Brain pericyte (primary cell): ENCODE measurements at places on chromosomes 4 and X.

GRCh38 chr4:74527049-74527448 lies 82.1 kb downstream of the AREG start:
- DNase-seq = no peak

GRCh38 chr4:44563496-44563895 lies 87.9 kb downstream of the YIPF7 start:
- DNase-seq = no peak

DNA sequence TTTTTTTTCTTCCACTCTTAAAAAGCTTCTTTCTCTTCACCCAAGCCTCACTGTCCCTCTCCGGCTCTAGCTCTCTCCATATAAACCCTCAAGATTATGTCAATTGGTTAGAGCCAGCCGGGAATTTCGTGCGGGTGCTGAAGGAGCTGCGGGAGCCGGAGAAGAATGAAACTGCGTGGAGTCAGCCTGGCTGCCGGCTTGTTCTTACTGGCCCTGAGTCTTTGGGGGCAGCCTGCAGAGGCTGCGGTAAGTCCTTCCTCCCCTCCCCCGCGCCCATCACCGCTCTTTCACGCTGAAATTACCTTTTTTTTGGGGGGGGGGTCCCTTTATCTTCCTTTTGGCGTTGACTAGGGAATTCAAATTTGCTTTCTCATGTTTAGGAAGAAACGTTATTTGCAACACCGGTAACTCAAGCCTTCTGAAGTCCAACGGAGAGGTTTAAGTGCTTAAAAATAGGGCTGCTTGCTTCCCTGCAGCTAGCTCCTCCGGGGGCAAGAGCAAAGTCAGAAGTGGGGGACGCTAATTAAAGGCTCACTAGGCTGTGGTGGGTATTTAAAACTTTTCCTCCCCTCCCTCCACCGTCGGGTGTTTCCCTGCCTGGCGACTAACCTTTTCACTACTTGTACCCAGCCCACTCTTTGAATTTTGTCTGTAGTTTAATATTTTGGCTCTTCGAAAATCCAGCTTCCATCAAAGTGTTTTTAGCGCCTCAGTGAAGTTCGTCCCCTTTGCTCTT lies 491 bp downstream of the COL4A5 start:
- no peak for DNase-seq

GRCh38 chr4:153514001-153514526 lies 47.9 kb downstream of the TMEM131L start:
- no peak for DNase-seq

- no peak for DNase-seq
These were observed 14.7 kb downstream of the ZCCHC13 start for GRCh38 chrX:74318672-74319071.

GRCh38 chrX:19867411-19867732 lies 20.0 kb downstream of the SH3KBP1 start:
- no peak for DNase-seq

DNA sequence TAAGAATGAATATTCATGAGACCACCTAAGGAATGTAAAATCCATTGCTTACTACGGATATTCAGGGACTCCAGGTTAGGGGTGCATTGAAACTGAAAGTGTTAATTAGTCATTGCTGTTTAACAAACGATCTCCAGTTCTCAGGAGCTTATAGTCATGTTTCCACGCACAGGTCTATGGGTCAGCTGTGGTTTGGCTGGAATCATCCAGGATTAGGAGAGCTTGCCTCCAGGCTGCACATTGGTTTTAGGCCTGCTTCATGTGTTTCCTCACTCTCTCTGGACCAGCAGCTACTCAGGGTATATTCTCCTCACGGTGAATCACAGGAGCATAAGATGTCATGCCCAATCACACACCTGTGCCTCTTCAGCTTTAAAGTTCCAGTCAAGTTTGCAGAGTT lies 98.9 kb downstream of the ATXN3L start:
- no peak for DNase-seq

GRCh38 chrX:13716905-13717304 lies 17.5 kb downstream of the TRAPPC2 start:
- DNase-seq = no peak

GRCh38 chrX:134377537-134377936 lies 82.4 kb upstream of the HPRT1 start:
- DNase-seq = no peak

DNA sequence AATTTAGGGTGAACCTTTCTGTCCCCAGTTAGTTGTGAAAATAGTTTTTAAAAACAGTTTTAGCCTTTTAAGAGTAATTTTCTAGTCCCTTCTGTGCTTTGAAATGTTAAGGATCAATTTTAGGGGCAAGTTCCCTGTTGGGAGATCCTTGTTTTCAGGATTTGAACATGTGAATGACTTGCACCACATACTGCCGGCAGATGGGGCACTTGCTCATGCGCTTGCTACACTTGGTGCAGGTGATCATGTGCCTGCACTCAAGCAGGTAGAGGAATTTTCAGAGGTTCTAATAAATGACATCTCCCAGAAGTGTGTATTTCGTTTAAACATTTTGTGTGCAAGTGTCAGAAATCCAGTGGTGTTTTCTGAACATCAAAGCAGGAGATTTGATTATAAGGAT lies 195.9 kb downstream of the CHM start:
- DNase-seq = no peak

GRCh38 chrX:49249616-49250015 lies 14.3 kb downstream of the CCDC22 start:
- no peak for DNase-seq

GRCh38 chr4:140094438-140095420 lies 59.3 kb downstream of the MAML3 start:
- DNase-seq = no peak

GRCh38 chrX:131735127-131735526 lies 191.3 kb downstream of the OR13H1 start:
- no peak for DNase-seq

GRCh38 chrX:139734996-139735395 lies 27.0 kb upstream of the MCF2 start:
- no peak for DNase-seq

- DNase-seq = no peak
These were observed 1911.5 kb upstream of the AGA start for GRCh38 chr4:179353786-179354185.

GRCh38 chrX:37476571-37477170 lies 94.8 kb upstream of the LANCL3 start:
- DNase-seq = no peak

GRCh38 chrX:130415201-130415600 lies 13.4 kb downstream of the RBMX2 start:
- DNase-seq = no peak

GRCh38 chr4:138103597-138104283 lies 138.4 kb downstream of the SLC7A11 start:
- DNase-seq = no peak

- no peak for DNase-seq
These were observed 2.7 kb downstream of the ADGRL3 start for GRCh38 chr4:61202638-61203435.

- no peak for DNase-seq
These were observed 67.9 kb downstream of the GAB1 start for GRCh38 chr4:143404555-143404954.

GRCh38 chr4:64713256-64713840 lies 304.1 kb upstream of the TECRL start:
- DNase-seq = no peak

DNA sequence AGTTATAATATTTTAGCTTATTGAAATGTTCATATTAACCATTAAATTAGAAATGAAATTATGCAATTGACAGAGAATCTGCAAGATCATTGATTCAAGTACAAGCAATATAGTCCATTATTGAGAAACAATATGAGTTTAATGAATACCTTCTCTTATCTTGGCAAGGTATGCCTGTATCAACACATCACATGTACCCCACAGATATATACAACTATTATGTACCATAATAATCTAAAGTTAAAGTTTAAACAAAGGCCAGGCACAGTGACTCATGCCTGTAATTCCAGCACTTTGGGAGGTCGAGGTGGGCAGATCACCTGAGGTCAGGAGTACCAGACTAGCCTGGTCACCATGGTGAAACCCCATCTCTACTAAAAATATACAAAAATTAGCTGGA lies 514.7 kb downstream of the PCDH7 start:
- DNase-seq = no peak

GRCh38 chr4:138671606-138672084 lies 343.9 kb upstream of the NOCT start:
- no peak for DNase-seq

DNA sequence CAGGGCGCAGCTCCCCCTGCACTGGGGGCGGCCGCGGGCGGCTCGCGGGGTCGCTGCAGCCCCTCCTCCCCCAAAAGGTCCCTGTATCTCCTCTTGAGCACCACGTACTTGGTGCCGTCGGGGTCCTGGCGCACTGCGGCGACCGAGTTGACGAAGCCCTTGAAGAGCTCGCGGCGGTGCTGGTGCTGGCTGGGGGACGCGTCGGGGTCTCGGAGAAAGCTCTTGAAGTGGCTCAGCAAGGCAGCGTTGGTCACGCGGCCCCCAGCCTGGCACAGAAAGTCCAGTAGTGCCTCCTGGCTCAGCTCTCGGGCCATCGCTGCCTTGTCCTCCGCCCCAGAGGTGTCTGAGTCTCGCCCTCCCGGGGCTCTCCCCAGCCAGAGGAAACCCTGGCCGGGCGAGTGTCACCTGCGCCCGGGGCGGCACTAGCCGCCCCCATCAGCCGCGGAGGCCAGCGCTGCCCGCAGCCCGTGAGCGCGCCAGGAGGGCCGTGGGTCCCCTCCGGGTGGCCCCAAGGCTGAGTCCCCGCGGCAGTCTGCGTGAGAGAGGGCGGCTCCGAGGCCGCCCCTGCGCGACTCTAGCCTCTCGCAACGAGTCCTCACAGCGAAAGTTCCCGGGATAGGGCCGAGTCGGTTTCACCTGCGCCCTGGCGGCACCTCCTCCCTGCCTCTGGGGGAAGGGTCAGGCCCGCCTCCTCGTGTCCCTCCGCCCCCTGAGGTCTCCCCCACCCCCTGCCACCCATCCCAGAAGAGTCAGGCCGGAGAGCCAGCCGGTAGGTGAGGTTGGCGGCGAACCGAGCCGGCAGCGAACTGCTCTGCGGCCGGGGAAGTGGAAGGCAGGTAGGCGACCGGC lies at the start of gene SOWAHB:
SOWAHB (minus strand) TSS at position 609 of the 849 bp plus-strand sequence; CDS start at position 314, 295 bp downstream.
- no peak for DNase-seq

DNA sequence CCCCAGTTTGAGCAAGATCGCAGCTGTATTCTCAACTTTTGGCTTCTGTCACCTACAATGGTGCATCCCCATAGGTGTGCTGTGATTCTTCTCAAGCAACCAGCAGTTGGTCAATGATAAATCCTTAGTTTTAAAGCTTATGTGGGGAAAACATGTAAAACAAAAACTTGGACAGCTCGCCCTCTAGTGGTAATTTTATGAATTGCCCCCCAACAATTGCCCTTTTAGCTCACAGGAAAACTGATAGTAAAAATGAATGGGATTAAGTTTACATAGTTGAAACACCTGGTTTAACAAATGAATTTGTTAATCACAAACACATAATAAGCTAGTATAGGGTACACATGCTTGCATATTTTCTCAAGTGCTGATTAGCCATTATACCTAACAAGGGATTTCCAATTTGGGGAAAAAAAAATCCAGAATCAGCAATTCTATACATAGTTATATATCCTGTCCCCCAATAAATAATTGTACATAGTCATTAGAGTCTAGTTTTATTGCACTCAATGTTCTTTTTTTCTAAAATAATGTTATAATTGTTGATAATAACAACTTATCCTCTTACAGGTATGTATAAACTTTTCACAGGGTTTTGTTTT lies 30.1 kb downstream of the TEX13A start:
- no peak for DNase-seq

- DNase-seq = no peak
These were observed 61.0 kb downstream of the REELD1 start for GRCh38 chr4:146275370-146275769.

- no peak for DNase-seq
These were observed 76.1 kb downstream of the SLC9A6 start for GRCh38 chrX:136061286-136061685.

GRCh38 chr4:26127851-26128337 lies 192.9 kb upstream of the RBPJ start:
- no peak for DNase-seq

DNA sequence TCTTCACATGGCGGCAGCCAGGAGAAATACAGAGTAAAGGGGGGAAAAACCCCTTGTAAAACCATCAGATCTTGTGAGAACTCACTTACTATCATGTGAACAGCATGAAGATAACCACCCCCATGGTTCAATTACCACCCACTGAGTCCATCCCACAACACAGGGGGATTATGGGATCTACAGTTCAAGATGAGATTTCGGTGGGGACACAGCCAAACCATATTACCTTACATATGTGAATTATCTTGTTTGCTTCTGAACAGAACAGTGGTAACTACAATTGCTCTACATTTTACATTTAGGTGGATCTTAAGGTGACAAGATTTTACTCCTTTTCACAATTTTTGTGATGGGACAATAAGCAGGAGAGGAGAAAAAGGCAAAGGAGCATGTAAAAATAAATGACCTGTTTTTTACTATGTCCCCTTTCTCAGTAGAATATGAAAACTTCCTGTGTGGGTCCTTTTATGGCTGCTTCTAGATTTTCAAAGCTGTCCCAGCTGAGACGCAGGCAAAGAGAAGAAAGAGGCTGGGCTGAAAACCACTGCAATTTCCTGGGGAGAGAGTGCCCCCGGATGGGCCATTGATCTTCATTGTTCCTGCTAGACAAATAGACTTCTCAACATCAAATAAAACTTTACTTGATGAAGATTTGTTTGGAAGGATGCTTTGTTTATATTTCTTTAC lies 45.9 kb upstream of the PGM2 start:
- no peak for DNase-seq

DNA sequence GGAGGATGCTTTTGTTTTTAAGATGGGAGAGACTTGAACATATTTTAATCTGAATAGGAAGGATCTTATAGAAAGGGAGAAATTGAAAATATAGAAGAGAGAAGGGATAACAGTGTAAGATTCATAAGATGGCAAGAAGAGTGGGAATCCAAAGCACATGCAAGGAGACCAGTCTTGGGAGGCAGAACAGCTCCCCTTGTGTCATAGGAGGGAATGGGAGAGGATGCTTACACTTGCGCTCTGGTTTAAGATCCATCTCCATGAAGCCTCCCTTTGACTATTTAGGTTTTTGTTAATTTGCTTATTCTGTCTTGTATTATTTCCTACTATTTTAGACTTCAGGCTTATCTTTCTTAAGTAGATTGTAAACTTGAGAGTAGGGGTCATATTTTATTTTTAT lies 42.7 kb downstream of the KIF4A start:
- no peak for DNase-seq

- DNase-seq = no peak
These were observed 220.5 kb upstream of the RPS6KA3 start for GRCh38 chrX:20487227-20487626.

DNA sequence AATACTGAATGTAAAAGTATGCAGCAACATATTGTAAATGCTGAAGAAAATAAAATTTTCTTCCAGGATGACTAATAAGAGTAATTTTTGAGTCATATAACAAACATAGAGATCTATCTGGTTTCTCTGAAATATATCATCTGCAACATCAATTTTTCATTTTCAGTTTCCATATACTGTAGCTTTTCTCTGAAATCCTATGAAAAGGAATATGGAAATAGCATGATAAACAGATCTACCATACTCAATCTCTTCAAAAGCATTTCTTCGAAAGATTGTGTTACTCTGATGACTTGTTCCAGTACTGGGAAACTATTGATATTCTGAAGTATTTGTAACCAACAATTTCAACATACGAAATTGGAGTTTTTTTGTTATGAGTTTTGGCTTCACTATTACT lies 1156.7 kb downstream of the FAM133A start:
- no peak for DNase-seq
